GM20000 (cell line): ENCODE measurements at places on chromosomes 6 and 20.

DNA sequence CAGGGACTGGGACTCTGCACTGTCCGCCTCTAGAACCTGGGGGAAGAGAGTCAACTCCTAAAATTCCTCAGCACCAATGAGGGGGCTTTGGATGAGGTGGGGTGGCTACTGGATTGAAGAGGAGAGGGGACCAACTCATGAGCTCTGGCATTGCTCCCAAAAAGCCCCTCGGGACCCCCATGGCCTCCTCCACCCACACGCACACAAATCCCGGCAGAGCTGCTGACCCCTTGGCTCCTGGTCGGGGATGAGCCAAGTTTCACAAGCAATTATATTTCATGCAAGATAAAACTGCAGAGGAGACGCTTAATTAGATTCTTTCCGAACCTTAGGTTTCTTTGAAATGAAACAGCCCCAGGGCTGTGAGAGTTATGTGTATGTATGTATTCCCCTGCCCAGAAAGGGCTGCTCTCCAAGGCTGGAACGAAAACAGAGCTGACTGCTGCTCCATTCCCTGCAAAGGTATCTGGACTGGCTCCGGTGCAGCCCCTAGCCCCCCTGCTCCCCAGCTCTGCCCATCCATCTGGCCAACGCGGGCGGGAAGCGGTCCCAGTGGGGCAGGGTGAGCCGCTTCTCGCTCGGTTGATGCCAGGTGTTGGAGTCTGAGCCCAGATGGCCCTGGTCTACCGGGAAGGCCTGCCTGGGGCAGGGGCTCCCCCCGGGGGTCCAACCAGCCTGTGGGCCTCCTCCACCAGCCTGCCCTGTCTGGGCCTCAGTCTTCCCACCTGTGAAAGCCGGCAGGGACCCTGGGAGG, 46.8 kb upstream of the STX16 start:
- no peak for DNase-seq

GRCh38 chr6:94733066-94733465, 844.3 kb upstream of the MANEA start:
- DNase-seq = no peak

DNA sequence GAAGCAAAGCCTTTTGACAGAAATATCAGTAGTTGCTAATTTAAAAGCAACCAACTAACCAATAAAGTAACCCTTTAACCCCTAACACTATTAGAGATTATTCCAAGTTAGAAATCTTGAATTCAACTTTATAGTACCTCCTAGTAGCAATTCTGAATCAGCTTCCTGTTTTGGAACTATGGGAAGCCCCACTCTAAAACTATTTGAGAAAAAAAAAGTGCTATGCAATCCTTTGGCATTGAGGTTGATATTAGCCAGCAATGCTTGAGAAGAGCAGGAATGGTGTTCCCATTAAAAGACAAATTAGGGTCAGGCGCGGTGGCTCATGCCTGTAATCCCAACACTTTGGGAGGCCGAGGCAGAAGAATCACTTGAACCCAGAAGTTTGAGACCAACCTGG, 306.2 kb upstream of the ZFP64 start:
- DNase-seq = no peak

- peak; percentile 16 for DNase-seq
Measured at GRCh38 chr6:42745083-42745639, 742 bp downstream of the TBCC start.

DNA sequence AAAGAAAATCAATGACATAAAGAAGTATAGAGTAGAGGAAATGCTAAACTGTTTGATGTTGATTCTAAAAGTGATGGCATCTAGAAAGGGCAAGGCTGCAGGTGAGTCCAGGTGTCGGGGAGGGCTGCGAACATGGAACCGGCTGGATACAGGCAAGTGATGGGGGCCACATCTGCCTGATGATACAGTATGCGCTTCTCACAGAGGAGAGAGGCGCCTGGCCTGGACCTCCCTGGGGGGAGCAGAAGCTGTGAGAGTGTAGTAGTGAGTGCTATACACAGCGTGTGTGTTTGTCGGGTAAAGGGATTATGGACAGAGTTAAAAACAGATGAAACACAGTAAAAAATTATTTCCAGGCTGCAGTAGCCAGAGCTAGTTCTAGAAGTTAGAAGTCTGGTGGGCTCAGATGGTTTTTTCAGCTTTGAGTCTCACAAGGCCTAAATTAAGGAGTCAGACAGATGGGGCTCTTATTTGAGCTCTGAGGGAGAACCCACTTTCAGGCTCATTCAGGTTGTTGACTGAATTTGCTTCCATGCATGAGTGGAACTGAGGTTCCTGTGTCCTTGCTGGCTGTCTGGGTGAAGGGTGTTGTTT, 195.8 kb upstream of the ARG1 start:
- no peak for DNase-seq

- no peak for DNase-seq
Measured at GRCh38 chr6:91278416-91278815, 691.5 kb upstream of the MAP3K7 start.

GRCh38 chr20:38229376-38230252, 30.9 kb downstream of the KIAA1755 start:
- DNase-seq = peak; percentile 39

- no peak for DNase-seq
Measured at GRCh38 chr20:53412577-53413185, 181.0 kb downstream of the ZNF217 start.

DNA sequence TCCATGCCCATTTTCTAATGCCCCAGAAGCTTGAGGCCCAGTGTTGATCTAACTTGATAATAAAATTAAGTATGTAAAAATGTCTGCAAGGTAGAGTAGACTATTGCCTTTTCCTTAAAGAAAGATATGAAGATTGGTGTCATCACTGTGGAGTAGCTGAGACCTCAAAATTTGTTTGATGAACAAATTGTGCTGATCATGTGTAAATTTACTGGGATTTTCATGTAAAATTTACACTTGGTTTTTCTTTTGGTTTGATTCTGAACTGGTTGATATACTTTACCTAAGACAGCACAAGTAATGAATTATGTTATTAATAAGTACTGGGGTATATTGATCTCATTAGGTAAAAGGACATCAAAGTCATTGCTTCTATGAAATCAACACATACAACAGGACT, 207.3 kb downstream of the COL19A1 start:
- DNase-seq = no peak

GRCh38 chr6:151175662-151176445, 63.9 kb upstream of the AKAP12 start:
- DNase-seq = no peak

GRCh38 chr20:24450624-24451376, 18.6 kb upstream of the SYNDIG1 start:
- no peak for DNase-seq

- DNase-seq = no peak
Measured at GRCh38 chr6:39199231-39199940, 29.9 kb downstream of the KCNK5 start.

GRCh38 chr20:18754030-18754652, 59.4 kb upstream of the SCP2D1 start:
- DNase-seq = peak; percentile 72

- no peak for DNase-seq
Measured at GRCh38 chr6:145562771-145563615, 172.3 kb downstream of the EPM2A start.

DNA sequence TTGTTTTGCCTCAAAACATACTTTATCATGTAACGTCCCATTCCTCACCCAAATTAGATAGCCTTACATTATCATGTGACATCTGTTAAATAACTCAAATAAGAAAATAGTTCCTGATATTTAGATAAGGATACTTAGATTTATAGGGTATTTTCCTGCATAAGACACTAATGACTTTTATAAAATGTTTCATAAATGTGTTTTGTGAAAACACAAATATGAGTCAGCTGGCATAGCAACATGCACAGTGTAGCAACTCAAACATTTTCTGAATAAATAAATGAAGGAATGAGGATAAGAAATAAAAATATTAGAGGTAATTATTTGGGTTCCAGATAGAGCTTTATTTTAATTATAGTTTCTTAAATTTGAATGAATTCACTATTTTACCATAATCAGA, 460.4 kb upstream of the PLCB4 start:
- DNase-seq = no peak

DNA sequence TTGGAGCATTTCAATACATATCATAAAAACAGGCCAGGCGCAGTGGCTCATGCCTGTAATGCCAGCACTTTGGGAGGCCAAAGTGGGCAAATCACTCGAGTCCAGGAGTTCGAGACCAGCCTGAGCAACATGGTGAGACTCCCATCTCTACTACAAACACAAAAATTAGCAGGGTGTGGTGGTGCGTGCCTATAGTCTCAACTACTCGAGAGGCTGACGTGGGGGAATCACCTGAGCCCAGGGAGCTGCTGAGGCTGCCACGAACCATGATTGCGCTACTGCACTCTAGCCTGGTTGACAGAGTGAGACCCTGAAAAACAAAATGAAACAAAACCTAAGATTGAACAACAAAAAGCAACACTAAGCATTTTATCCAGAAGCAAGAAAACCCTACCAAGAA, 47.2 kb downstream of the BACH2 start:
- DNase-seq = no peak

- no peak for DNase-seq
Measured at GRCh38 chr6:15102241-15102640, 143.6 kb upstream of the JARID2 start.

GRCh38 chr20:9352739-9353138, 161.7 kb upstream of the LAMP5 start:
- no peak for DNase-seq

- no peak for DNase-seq
Measured at GRCh38 chr20:63220696-63221399, 4.9 kb upstream of the YTHDF1 start.

DNA sequence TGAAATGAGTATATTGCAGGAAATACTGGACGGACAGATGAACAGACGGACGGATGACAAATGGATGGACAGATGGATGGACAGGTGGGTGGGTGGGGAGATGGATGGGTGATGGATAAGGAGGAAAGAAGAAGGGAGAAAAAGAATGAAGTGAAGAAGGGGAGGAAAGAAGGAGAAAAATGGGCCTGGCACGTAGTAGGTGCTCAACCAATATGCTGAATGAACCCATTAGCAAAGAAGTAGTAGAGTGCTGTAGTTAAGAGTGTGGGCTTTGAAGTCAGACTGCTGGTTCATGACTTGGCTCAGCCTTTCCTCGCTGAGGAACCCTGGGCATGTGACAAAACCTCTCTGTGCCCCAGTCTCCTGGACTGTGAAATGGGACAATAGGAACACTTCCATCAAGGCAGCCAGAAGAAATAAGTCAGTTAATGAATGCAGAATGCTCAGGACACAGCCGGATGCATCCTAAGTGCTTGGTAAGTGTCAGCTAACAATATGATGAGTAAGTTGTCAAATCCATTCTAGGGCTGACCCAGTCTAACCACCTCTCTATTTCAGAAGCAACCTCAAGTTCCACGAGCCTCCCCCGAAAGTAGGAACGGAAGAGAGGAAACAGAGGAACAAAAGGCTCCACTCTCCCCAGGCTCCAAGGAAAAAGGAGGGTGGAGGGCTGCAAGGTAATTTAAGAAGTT, 37.9 kb downstream of the PREX1 start:
- no peak for DNase-seq

DNA sequence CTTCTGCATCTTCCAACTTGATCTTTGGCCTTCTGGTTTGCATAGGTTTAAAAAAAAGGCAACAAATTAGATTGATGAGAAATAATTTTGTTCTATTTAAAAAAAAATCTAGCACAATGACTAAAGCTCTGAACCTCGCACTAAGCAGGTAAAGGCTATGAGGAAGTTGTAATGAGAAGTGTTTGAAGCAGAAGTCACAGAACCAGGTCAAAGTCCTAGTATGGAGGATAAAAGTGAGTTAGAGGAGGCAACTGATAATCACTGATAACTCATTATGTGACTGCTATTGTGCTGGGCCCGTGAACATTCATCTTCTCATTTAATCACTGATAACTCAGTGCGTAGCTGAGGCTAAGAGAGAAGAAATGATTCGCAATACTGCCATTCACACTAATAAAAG, 46.1 kb upstream of the GFRAL start:
- DNase-seq = no peak

GRCh38 chr6:14635934-14636591, 518.5 kb downstream of the CD83 start:
- peak; percentile 34 for DNase-seq

- peak; percentile 46 for DNase-seq
Measured at GRCh38 chr6:168865-169455, 123.3 kb upstream of the DUSP22 start.

- DNase-seq = peak; percentile 81
Measured at GRCh38 chr20:47196091-47197081, 160.1 kb downstream of the ZMYND8 start.

DNA sequence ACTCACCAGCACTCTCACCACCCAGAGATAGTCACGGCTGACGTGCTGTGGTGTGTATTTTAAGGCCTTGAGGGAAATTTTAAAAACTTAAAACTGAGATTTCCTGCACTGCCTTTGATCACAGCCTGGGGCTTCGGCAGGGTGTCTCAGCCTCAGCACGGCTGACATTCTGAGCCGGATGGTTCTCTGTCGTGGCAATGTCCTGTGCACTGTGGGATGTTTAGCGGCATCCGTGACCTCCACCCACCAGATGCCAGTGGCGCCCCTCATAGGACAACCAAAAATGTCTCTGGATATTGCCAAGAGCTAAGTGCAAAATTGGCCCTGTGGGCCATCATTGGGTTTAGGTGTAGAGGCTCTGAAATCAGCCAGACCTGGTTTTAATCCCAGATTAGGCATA, 142.2 kb upstream of the KCNG1 start:
- no peak for DNase-seq

- no peak for DNase-seq
Measured at GRCh38 chr6:42294759-42295158, 77.1 kb upstream of the MRPS10 start.

DNA sequence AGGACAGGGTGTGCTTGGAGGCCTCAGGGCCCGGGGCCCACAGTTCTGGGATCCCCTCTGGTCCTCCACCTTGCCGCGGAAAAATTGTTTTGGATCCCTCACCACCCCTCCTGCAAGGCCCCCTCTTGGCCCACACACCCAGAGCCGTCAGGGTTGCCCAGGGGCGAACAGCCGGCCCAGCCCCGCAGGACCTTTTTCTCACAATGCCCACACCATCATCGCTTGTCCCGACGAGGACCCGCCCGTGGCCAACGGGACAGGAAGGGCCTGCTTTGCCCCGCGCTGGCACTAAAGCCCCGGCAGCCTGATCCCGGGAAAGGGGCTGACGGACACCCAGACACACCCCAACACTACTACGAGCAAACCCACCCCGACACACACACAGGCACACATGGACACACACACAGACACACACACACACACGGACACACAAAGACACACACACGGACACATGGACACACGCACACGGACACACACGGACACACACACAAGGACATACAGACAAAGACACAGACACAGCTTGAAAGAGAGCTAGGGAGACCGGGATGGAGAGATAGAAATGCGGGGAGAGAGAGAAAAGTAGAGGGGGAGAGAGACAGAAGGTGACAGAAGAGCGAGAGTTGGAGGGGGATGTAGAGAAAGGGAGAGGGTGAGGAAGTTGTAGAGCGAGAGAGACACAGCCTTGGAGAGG, 1493.5 kb upstream of the DEFB115 start:
- no peak for DNase-seq

DNA sequence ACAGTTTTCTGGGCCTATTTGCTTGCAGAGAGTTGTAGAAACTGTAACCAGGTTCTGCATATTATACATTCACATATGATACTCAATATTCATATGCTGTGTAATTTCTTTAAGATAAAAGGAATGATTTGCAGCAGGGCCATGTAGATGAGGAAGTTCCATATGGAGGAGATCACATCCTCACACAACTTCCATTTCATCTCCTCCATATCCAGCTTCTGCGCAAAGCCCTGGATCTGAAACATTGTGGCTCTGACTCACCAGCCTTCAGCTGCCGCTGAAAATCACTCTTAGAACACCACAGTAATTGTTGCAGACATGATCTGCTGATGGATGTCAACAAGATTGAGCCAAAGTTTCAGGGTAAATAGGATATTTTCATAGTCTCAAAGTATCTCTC, 57.7 kb downstream of the PXDC1 start:
- DNase-seq = no peak

GRCh38 chr6:161272635-161273273, 1.1 kb downstream of the AGPAT4 start:
- DNase-seq = no peak
